Stimulated activated CD8-positive, alpha-beta memory T cell treated with anti-CD3 and anti-CD28 coated beads, Interleukin-7, amount 100 ng/mL, for 48 hours (primary cell): ENCODE measurements at places on chromosomes 2 and 18.

GRCh38 chr18:8029061-8029460 lies 461.9 kb downstream of the PTPRM start:
- DNase-seq, result no peak

DNA sequence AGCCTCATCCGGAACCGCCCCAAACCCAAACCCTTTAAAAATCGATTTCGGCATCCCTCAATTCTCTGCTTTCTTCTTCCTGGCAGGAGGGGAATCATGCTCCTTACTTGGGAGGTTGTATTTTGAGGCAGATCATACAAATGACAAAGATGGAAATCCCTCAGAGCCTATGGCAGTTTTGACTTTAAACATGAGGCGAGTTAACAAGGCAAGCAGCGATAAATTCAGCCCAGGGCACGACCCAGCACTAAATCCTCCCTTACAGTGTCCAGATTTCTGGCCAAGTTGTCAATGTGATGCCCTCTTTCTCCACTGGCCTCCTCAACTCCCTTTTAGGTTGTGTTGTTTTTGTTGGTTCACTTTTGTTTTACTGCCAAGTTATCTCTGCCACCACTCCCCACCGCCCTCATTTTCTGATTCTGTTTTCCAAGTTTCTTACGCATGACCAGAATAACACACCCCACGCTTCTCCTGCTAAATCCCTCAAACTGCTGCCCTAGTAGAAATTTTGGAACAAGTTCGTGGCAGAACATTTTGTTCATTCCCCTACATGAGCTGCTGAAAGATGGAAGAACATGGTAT lies 68.3 kb downstream of the CTAGE1 start:
- DNase-seq, result no peak

GRCh38 chr2:237486334-237486818 lies 675 bp upstream of the MLPH start:
- no peak for DNase-seq

GRCh38 chr2:19003554-19003953 lies 354.9 kb downstream of the OSR1 start:
- DNase-seq, result no peak

- DNase-seq, result no peak
These were observed 353.1 kb downstream of the IRS1 start for GRCh38 chr2:226446406-226447001.

DNA sequence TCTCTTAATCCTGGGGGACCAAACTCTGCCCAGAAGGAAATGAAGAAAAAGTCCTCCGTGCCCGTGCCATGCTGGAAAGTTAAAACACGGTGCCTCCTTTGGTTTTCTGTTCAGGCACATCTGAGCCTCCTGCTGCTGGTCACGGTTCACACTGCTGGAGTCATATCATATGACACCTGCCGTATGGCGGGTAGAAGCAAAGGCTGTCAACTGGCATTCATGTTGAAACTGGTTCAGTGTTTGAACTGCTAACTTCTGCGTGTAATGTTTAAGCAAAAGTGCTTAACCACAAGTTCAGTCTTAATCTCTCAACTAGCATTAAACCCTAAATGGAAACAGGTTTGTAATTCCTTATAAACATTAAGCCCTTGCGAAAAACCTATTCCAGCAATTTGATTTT lies 3.1 kb downstream of the STK39 start:
- DNase-seq, result peak; percentile 48

- DNase-seq, result no peak
These were observed 9.5 kb upstream of the MALL start for GRCh38 chr2:110124939-110125691.

DNA sequence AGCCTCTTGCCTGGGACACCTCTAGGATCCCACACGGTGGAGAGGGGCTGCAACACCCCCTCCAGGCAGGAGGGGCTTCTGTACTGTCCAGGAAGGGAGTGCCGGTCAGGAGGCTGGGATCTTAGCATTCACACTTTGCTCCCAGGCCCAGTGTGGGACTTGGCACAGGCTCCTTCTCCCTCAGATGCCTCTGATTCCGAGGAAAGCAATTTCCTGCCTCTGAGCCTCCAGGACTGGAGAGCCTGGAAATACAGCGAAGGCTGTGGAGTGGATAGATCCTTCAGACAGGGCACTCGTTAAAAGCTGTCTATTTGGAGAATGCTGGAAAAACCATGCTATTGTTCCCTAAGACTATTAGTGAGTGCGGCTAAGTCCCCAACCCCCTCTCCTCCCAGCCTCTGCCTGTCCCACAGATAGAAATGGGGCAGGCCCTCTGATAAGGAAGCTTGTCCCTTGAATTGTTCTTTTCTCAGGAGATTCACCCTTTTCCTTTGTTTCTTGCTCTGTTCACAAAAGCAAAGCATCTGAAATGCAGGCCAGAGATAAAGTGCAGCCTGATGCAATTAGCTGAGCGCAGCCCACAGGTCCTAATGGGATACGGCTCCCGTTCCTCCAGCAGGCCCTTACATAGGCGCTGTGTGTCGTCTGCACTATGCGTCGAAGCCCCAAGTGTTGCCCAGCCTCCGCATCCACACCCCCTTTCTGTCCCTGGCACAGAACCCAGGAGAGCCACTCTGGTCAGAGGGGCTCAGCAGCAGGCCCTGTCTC lies 252.2 kb downstream of the KLHL29 start:
- DNase-seq, result no peak

- DNase-seq, result no peak
These were observed 95.7 kb upstream of the SLC39A10 start for GRCh38 chr2:195561116-195561921.
